ENCODE measurements at places on chromosomes 7 and 10.

GRCh38 chr7:66306243-66306642 lies 101.1 kb downstream of the TPST1 start:
- DNase-seq, result no peak

- DNase-seq, result no peak
Measured at GRCh38 chr10:87733081-87733480, 73.4 kb downstream of the PAPSS2 start.

- no peak for DNase-seq
Measured at GRCh38 chr7:27110186-27111031, 7.9 kb upstream of the HOXA2 start.

GRCh38 chr7:97014145-97014750 lies 8.9 kb downstream of the DLX6 start:
- no peak for DNase-seq

DNA sequence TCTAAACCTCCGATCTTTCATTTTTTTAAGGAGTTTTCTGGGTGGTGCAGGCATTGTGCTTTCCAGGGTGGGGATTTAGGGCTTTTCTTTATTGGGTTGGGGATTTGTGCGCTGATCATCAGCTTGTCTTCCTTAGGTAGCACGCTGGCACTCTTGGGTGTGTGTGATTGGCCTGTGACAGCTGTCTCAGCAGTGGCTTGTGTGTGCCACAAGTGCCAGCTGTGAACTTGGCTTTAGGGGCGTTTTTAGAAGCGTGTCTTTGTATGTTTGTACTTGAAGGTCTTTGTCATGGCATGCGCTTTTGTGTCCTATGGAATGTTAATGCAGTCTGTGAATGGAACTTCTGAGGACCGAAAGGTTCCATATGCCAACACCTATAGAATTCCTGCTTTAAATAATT lies 788 bp downstream of the AKAP9 start:
- DNase-seq, result peak; percentile 15

DNA sequence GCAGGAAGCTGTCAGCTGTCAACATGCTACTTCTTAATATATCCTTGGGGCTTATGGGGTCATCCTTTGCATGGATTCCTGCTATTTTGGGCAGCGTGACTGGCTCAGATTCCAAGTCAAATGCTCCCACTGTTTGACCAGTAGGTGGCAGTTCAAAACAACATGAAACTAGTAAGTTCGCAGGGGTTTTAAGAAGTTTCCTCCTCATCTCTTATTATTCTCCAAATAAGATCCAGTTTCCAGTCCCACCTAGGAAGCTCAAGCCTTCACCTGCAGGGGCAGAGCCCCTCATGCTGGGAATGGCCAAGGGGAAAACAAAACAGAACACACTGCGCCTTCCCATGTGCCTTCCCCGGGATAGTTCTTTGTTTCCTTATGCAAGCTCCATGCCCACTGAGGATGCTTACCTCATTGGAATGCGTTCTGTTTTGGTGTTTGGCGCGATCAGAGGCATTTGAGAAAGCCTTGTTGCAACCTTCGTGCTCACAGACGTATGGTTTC lies 259.8 kb downstream of the GLI3 start:
- peak; percentile 41 for DNase-seq

GRCh38 chr7:152596824-152597223 lies 79.1 kb downstream of the XRCC2 start:
- no peak for DNase-seq

- no peak for DNase-seq
Measured at GRCh38 chr10:78777466-78777865, 291.3 kb upstream of the ZMIZ1 start.

DNA sequence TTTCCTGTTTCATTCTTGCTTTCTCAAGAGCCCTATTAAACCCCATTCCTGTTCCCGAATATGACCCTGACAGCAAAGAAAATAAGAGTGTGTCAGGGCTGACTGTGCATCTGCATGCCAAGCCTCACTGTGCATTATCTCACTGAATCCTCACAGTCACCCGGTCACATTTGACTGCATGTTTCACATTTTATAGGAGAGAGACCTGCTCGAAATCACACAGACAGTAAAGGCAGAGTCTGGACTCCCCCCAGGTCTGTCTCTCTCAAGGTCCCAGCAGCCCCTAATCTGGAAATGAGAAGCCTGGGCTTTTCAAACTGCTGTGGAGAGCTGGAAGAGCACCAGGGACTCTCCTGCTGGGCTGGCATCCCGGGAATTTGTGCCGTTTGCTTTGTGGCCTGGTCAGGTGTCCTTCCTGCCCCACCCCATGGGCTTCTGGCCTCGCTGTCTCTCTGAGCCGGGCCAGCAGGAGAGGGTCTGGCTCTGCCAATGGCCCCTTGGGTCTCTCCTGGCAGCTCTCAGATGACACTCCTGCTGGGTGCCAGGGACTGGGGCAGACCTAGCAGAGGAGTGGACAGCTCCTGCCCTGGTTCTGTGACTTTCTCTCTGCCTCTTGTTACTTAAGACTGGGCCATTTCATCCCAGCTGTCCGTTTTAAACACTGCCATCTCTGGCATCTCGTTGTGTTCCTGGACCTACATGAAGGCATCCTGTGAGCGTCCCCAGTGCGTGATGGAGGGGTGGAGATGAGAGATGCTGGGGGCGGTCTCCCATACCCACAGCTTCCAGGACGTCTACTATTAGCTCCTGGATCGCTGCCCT lies 173.6 kb downstream of the ARHGAP12 start:
- DNase-seq, result no peak

GRCh38 chr10:98790817-98791216 lies 344.1 kb upstream of the HPS1 start:
- DNase-seq, result peak; percentile 15

DNA sequence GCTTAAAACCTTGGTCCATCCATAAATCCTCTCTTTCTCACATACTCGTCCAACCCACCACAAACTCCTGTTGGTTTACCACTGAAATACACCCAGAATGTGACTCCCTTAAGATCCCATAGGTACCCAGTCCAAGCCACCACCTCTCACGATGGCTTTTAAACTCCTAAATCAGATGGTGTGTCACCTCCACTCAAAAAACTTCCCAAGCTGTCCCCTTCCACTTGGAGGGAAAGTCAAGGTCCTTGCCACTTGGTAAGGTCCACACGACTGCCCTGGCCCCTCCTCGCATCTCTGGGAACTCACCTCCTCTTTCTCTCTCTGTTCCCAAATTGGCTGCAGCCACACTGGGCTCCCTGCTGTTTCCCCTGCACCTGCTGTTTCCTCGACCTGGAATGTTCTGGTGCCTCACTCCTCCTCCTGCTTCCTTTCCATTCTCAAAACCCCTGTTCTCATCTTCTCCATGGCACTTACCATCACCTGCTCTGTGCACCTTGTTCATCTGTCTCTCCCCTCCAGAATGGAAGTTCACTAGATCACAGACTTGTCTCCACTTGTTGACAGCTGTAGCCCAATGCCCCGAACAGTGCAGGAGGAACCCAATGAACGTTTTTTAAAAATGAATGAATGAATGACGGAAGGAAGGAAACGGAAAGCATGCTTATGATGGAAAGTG lies 23.0 kb downstream of the ZFAND2A start:
- DNase-seq, result no peak

DNA sequence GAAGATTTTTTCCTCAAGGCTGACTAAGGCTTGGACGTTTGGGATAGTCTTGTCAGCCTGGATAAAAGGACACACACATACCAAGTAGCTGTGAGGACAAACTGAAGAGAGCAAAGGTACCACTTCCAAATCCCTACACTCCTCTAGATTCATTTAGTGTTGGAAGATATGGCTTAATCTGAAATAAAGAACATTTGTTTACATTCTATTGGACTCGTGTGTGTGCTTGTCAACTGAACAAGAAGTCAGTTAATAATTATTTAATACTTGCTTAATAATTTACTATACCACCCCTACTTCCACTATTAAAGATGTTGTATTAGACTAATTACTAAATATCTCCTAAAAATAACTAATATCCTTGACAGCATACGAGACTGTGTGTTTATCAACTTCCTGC lies 23.3 kb upstream of the DYNC1I1 start:
- DNase-seq, result no peak

DNA sequence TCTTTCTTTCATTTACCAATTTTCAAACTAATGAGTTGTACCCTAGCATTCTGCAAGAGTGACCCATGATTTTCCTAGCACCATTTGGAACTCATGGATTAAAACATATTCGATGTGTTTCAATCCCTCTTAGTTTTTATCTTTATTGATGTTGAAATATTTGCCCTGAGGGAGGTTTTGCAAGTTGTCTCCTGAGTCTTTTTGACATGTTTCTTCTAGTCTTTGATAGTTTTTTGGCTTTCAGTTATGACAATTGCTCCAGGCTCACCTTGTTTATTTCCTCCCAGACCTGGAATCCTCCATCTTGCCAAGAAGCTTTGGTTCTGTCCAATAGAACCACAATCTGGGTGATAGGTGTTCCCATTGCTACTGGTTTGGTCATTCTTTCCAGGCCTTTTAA lies 327.8 kb downstream of the WDR11 start:
- DNase-seq, result no peak

GRCh38 chr7:18151422-18151821 lies 123.8 kb upstream of the PRPS1L1 start:
- no peak for DNase-seq

- no peak for DNase-seq
Measured at GRCh38 chr10:44024356-44025116, 360.4 kb downstream of the CXCL12 start.

- no peak for DNase-seq
Measured at GRCh38 chr7:83791737-83792136, 142.8 kb upstream of the SEMA3E start.

GRCh38 chr7:91832493-91833045 lies 47.9 kb downstream of the MTERF1 start:
- DNase-seq, result no peak

DNA sequence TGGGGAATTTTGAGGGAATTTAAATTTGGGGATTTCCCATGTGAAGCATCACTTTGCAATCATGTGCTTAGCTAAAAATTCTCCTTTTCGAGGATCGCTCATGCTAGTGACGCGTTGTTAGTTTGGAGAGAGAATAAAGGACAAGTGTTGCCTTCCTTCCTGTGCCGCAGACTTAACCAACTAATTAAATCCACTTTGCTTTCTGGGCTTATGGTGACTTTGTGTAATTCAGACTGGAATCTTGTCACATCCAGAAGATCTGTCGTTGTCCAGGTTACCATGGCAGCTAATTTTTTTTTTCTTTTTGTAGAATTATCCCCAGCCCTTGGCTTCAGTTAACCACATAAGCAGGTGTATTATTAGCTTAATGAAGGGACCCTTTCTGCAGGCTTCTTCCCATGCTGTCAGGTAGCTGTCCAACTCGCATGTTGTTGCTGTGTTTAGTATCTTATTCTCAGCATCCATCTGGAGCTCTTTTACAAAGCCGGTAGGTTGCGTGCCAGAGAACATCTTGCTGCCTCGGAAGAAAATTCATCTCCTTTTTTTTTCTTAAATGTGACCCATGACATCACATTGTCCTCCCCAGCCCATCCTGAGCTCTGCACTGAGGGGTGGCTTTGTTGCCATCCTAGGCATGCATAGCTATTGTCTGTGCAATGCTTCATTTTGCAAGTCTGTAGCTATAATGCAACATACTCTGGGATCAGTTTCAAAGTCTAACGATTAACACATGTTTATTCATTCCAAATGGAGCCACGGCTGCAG lies 47.2 kb upstream of the NRP1 start:
- DNase-seq, result peak; percentile 41

GRCh38 chr10:14554091-14554490 lies 220.6 kb downstream of the FAM107B start:
- DNase-seq, result no peak

GRCh38 chr7:92253251-92253650 lies 7.5 kb downstream of the ANKIB1 start:
- no peak for DNase-seq

GRCh38 chr10:100508691-100509150 lies 10.9 kb downstream of the SEC31B start:
- DNase-seq, result peak; percentile 74

GRCh38 chr10:1420661-1421362 lies 316.5 kb downstream of the ADARB2 start:
- peak; percentile 41 for DNase-seq

DNA sequence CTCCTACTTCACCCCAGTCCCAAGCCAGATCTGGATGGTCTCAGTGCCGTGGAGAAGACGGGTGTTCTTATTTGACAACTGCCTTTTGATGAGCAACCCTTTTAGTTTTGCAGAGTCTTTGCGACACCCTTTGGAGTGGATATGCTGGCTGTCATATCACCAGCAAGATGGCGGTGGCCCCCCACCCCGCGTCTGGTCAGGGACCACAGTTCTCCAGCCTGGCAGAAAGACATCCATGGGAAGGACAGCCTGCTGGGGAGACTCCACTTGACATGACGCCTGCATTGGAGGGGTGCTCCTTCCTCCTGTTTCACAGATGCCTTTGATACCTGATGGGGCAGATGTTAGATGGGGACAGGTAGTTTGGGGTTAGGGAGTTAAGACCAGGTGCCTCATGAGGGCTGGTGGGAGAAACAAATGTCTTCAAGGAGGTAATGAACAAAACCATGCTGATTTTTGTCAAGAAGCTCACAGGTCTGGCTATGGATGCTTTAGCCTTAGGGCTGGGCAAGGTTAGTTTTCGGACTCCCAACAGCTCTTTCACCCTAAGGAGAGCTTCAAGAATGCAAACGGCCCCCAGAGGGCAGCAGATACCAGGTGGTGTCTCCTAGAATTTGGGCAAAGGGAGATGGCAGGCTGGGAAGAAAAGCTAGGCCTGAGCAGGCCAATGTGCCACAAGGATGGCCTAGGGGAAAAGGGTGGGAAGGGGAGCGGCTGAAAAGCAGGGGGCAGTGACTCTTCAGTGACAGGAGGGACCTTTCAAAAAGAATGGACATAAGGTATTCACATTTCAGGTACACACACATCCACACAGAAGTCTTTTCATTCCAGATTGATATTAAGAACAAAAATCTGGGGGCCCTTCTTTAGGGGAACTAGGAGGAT lies 95.2 kb downstream of the CLEC2L start:
- peak; percentile 51 for DNase-seq

GRCh38 chr10:78712147-78712546 lies 356.6 kb upstream of the ZMIZ1 start:
- DNase-seq, result no peak

GRCh38 chr7:25897261-25897782 lies 254.7 kb upstream of the NFE2L3 start:
- peak; percentile 88 for DNase-seq

- DNase-seq, result peak; percentile 36
Measured at GRCh38 chr10:70772627-70773026, 12.6 kb downstream of the TBATA start.

GRCh38 chr7:111498391-111499007 lies 63.8 kb downstream of the IMMP2L start:
- DNase-seq, result no peak

DNA sequence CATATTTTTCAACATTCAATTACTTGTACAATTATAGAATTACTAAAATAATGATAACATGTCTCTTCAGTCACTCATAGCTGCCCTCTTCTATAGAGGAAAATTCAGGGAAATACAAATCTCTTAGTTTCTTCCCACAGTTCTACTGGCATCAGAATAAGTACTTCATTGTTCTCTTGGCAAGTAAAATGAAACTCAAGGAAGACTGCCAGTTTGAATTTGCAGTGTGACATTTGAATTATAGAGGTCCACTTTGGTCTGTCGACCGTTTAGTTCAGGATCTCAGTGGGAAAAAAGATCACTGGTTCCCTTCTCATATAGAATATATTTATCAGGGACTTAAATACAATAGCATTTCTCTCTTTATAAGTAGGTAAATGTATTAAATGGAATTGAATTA lies 114.5 kb downstream of the PON1 start:
- DNase-seq, result no peak

Data from inflammatory macrophage treated with lipopolysaccharide for 1 hour (primary cell).